ENCODE measurements at places on chromosomes 5 and 9.

DNA sequence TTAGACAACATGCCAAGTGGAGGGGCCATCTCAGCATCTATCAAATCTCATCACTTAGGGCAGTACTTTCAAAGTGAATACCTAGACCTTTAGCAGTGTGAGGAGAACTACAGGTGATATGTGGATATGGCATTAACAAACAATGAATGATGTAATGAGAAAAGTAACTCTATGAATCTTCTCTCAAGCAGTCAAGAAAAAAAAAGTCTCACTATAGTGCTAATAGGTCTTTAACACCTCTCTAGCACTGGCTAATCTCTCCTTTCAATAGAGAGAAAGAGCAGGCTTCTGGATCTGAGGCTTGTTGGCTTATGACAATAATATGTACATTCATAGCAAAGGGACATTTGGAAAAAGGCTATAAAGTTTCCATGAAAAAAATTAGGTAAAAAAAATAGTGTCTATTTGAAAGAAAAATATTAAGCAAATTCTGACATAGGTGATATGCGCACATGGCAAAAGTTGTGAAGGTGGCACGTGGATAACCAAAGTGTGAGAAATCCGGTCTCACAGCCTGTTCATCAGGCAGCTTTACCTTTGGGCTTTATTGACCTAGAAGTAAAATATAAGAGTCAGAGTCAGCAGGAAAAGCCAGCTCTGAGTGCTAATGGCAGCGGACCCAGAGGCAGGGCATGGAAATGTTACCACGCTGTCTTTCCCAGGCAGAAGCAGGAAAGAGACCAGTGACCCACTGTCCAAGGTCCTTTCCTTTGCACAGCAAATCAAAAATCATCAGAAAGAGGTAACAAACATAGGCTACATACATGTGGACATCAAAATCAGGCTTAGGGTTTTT lies 203.4 kb downstream of the EFNA5 start:
- no peak for DNase-seq

- DNase-seq: no peak
Measured at GRCh38 chr5:9627541-9627940, 2.6 kb downstream of the TAS2R1 start.

GRCh38 chr5:178198706-178199105 lies 5.6 kb upstream of the HNRNPAB start:
- no peak for DNase-seq

- no peak for DNase-seq
Measured at GRCh38 chr5:140341591-140341990, 4.8 kb downstream of the HBEGF start.

GRCh38 chr5:36502608-36503007 lies 103.8 kb upstream of the SLC1A3 start:
- DNase-seq: no peak
